NCI-H1417 treated with DMSO at 0.1 percent for 48 hours (cell line): ENCODE measurements at places on chromosomes 6 and 20.

DNA sequence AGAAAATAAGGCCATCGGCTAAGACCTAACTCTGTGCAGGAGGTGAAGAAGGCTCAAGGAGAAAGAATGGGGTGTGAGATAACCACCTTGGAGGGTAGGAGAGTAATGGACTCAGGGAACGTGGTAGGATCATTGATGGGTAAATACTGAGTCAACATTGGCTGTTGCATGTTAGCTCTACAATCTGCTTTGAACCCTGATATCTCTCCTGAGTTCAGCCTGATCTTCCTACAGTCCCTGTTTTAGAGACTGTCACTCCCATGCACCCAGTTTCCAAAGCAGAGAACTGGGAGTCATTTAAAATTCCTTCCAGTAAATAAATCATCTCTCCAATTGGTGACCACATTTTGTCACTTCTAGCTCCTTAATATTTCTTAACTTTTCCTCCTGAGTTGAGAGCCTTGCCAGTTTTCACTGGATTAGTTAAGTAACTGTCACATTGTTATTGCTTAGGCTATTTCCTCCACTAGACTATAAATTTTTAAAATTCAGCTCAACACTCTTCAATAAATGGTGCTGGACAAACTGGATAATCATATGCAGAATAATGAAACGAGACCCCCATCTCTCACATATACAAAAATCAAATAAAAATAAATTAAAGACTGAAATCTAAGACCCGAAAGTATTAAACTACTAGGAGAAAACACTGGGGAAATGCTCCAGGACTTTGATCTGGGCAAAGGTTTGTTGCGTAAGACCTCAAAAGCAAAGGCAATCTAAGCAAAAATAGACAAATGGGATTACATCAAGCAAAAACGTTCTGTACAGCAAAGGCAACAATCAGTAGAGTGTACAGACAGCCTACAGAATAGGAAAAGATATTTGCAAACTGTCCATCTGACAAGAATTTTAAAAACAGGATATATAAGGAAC is 138.9 kb upstream of the TMEM170B start:
- no peak for DNase-seq

DNA sequence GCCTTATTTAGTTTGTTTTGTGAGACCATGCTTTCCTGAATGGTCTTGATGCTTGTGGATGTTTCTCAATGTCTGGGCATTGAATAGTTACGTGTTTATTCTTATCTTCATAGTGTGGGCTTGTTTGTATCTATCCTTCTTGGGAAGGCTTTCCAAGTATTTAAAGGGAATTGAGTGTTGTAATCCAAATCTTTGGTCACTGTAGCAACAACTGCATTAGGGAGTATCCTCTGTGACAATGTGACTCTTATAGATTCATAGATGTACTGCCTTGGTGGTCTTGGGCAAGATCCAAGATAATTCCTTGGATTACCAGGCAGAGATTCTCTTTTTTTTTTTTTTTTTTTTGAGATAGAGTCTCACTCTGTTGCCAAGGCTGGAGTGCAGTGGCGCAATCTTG is 598.4 kb downstream of the CBLN4 start:
- no peak for DNase-seq

DNA sequence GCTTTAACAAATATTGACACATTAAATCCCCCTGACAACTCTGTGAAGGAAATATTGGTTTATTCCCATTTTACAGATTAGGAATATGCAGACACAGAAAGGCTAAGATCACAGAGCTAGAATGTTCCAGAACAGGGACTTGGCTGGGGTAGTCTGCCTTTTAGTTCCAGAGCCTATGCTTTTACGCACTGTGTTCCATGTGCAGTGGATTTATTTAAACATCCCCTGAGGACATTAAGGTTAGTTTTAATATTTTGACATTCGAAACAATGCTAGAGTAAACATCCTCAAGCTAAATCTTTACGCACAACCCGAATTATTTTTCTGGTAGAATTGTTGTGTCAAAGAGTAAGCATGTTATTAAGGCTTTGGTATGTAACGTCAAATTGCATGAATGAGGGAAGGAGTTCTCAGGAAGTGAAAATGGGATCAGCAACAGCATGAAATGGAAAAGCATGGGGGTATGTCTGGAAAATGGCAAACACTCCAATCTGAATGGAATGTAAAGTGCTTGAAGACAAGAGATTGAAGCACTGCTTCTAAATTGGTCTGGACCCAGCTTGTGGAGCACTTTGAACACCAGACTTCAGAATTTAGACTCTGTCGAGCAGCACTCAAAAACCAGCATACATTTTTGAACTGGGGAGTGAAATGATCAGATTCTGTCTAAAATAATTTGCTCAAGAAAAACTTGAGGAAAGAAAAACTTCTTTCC is 429.9 kb downstream of the CD83 start:
- DNase-seq: no peak

DNA sequence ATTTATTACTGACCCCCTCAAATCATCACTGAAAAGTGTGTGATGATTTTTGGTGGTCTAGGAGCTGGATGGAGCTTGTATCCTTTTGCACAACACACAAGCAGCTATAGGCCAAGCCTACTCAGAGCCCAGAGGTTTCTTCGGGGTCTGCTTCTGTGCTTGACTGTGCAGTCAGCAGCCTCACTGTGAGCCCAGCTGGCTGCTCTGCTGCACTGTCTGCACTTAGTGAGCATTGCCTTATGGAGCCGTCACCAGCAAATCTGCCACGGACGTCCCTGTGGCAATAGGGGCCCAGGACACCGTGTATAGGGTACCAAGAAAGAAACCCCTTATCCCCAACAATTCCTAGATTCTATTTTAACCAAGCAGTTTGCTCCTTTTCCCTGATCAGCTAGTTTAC is 38.6 kb upstream of the GMPR start:
- DNase-seq: no peak

GRCh38 chr6:149337320-149337719 is 19.8 kb downstream of the TAB2 start:
- no peak for DNase-seq

DNA sequence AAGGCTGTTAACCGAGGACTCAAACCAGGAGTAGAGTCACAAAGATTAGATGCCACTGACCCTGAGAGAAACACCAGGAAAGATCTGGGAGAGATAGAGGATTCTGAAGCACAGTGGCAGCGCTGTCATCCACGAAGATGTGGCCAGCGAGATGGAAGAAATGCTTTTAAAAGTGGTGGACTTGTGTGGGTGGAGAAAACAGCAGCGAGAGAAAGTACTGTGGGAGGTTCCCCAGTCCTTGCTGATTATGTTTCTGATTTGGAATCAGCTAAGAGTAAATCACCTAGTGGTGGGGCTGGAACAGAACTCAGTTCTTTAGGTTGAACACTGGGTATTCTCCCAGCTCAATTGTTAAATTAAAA is 435 bp upstream of the ZNF322 start:
- DNase-seq: no peak

DNA sequence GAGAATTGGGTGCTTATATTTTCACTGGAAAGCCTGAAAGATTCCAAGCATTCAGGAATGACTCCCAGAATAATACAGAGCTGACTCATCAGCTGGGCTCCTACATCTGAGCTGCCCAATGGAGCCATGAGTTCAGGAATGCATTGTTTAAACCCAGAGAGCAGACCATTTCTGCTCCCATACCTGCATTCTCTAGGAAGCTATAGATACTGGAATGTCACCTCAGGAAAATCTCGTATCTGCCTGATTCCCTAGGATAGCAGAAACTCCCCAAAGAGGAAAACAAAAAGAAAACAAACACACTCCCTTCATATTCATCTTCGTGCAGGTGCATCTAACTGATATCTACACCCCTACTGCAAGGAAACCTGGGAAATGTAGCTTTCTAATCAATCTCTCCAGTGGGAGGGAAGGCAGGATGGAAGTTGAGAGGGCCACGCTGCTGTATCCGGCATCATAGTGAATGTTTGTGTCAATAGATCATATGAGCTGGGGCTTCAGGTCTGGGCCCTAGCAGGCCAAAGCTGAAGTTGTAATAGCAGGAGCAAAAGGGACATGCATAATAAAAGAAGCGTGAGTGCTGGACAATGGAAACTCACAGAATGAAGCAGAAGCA is 8.2 kb upstream of the SLC2A12 start:
- DNase-seq: no peak
